ENCODE measurements at places on chromosomes 1 and 21.

DNA sequence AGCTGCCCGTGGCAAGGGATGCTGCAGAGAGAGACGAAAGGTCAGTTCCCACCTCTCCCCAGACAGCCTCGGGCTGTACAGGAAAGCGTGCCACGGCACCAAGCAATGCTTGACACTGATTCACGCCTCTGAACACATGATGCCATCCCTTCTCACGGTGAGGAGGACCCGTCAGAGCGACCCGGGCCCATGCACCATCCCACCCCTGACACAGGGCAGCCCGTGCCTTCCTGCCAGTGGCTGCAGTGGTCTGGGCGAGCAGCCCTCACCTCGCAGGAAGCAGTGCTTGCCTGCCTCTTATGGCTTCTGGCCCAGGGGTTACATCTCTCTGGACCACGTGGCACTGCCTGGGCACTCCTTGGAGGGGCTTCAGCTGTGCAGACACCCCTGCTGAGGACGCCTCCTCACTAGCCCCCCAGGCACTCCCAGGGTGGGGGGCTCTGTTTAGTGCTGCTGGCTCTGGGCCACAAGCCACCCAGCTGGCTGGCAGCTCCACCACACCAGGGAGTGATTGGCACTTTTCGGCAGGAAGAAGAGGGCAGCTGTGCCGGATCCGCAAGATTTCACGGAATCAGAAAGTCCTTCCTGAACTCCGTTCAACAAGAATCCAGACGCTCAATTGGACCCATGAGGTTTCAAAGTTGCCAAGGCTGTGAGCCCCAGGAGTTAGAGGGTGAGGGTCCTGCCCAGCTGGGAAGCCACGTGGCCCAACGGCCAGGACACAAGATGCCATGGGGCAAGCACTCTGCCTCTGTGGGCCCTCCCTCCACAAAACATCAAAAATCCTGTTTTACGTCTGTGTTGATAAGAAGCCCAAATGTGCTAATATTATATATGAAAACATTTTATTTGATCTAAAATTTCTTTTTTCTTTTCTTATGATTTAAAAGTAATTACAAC, 34.8 kb upstream of the SLC19A1 start:
- DNase-seq, result no peak

- DNase-seq, result no peak
These were observed 124.7 kb upstream of the KIAA0040 start for GRCh38 chr1:175317309-175317708.

DNA sequence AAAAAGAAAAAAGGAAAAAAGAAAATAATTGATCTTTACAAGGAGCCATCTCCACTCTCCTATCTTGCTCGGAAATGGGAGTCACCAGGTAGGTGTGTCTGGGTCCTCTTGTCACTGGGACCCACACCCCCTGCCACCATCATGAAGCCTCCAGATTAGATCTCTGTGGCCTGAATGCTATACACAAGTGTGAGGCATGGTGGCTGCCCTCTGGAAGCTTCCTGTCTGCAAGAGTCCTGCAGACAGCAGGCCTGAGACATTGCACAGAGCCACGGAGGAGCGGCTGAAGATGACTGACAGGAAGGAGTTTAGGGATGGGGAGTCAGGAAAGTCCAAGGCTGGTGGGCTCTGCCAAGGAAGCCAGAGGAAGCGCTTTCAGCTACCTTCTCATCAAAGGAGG, 16.2 kb downstream of the CDK18 start:
- no peak for DNase-seq

- DNase-seq, result no peak
These were observed 8.0 kb upstream of the EIF2B3 start for GRCh38 chr1:44994309-44994898.

- DNase-seq, result no peak
These were observed 118.2 kb downstream of the RIPK4 start for GRCh38 chr21:41648591-41649031.

DNA sequence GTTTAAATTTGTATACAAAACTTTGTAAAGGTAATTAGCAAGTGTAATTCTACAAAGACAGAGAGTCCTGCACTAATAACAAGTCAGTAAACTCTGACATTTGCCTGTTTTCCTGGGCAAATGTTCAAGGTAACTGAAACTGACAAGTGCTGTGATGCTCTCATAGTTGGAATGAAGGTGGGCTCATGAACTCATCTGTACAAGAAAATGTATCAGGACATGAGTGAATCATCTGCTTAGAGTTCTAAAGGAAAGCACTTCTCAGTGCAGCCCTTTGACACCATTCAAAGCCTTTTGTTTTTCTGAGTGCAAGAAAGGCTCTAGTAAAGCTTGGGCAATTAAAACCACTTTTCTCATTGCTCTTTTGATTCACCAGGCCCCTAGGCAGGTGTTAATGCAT, 91.5 kb downstream of the UROD start:
- no peak for DNase-seq
